ENCODE measurements at places on chromosomes 4 and X.

DNA sequence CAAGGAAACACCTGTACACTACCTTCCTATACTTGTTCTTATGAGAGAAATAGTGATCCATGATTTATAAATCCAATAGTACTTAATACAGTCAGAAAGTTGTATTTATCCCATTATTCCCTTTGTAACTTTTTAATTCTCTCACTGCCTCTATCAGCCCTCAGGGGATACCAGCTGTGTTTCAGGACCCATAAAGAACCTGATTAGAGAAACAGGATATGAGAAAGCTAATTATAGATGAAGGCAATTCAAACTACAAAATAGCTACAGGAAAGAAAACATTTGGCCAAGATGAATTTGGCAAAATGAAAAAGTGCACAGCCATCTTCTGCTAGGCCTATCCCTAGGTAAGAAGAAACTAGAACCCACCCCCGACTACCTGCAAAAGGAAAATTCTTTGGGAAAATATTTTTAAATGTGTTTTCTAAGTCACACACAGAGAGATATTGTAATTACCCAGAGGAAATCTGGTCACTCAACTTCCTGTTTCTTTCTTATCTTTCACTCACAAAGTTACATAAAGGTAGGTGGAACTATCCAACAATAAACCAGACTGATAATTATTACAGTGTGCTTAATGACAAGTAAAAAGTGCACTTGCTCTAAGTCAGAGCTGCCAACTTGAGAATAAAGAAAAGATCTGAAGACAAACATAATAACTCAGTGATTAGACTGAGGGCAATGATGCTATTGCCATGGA, 836.5 kb upstream of the HTR2C start:
- H3K36me3 ChIP-seq: no peaks in the 10 kb centered on the region
- no peaks in the 10 kb centered on the region for H3K27me3 ChIP-seq
- no peak for DNase-seq
- no peak overlapping the region for H3K27ac ChIP-seq
- no peak overlapping the region for H3K4me3 ChIP-seq

DNA sequence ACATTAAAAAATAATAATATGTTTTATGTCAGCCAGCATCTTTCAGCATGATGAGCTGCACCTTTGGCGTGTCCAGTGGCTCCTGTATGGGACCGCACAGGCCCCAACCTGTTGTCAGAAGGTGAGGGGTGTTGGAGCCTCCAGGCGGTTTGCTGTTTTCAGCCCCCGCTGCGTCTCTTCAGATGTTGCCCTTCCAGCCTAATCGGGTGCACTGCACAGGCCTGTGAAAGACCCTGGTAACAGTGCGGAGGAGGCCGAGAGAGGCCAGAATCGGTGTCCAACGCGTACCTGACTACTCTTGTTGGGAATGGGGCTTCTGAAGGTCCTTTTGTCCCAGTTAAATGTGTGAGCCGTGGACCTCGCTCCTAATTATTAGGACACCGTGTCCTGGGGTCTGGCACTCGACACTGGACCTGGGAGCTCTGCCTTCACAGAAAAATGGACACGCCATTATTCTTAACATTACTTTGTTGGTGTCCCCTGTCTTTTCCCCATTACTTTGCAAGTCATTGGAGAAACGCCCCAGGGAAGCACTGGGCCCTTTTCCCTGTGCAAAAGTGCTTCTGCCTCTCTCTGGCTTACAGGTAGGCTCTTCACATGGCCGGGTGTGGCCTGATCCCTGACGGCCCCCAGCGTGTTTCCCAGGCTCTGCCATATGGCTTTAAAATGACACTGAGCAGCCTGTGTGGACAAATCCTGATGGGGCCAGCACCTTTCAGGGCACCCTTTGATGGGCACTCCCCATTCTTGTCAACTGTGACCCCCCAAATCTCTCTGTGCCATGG, 51.2 kb downstream of the TBC1D14 start:
- no peaks in the 10 kb centered on the region for H3K27me3 ChIP-seq
- no peak overlapping the region for H3K27ac ChIP-seq

DNA sequence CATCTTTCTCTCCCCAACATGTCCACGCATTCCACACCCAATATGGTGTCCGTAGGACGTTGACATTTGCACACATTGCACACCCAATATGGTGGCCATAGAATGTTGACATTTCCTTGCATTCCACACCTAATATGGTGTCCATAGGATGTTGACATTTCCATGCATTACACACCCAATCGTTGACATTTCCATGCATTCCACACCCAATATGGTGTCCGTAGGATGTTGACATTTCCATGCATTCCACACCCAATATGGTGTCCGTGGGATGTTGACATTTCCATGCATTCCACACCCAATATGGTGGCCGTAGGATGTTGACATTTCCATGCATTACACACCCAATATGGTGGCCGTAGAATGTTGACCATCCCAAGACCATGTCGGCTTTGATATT, 88.4 kb upstream of the SHOX start:
- no peak overlapping the region for H3K4me3 ChIP-seq
- no peaks in the 10 kb centered on the region for H3K36me3 ChIP-seq
- no peak for DNase-seq

GRCh38 chrX:104913348-104913747, 307.1 kb downstream of the TEX13A start:
- H3K27ac ChIP-seq: no peak overlapping the region
- DNase-seq: no peak
- peaks cover 3% of the 10 kb centered on the region for H3K4me1 ChIP-seq
- no peaks in the 10 kb centered on the region for H3K36me3 ChIP-seq

- H3K4me3 ChIP-seq: no peak overlapping the region
- peaks cover 2% of the 10 kb centered on the region for H3K36me3 ChIP-seq
- no peak for DNase-seq
- no peak overlapping the region for H3K27ac ChIP-seq
- peaks cover 8% of the 10 kb centered on the region for H3K4me1 ChIP-seq
These were observed 722 bp downstream of the SLC10A7 start for GRCh38 chr4:146520896-146521540.

GRCh38 chrX:121114691-121115090, 67.3 kb downstream of the GLUD2 start:
- H3K4me1 ChIP-seq: no peaks in the 10 kb centered on the region
- DNase-seq: no peak
- H3K4me3 ChIP-seq: no peak overlapping the region
- no peaks in the 10 kb centered on the region for H3K27me3 ChIP-seq
- no peak overlapping the region for H3K27ac ChIP-seq
- no peaks in the 10 kb centered on the region for H3K36me3 ChIP-seq

DNA sequence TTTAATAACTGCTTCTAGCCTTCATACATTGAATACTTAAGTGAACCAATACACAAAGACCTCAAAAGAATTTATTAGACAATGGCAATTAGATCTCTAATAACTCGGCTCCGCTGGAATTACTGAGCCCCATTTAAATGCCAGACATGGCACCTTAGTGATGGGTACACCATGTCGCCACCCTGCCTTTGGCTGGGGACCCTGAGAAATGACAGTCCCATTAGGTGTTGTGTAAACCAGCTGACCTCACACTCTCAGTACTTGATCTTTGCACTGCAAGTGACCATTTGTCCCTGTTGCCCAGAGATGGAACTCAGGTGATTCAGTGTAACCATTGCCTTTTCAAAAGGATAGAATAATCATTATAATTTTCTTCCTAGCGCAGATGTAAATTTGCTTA, 144.6 kb upstream of the SMARCAD1 start:
- no peak overlapping the region for H3K27ac ChIP-seq
- H3K36me3 ChIP-seq: no peaks in the 10 kb centered on the region
- no peaks in the 10 kb centered on the region for H3K4me1 ChIP-seq
- H3K4me3 ChIP-seq: no peak overlapping the region
- DNase-seq: no peak

GRCh38 chr4:123522646-123523045, 126.1 kb downstream of the SPRY1 start:
- H3K4me1 ChIP-seq: peaks cover 1% of the 10 kb centered on the region
- no peaks in the 10 kb centered on the region for H3K27me3 ChIP-seq
- no peaks in the 10 kb centered on the region for H3K36me3 ChIP-seq
- no peak for DNase-seq
- H3K27ac ChIP-seq: no peak overlapping the region
- H3K4me3 ChIP-seq: no peak overlapping the region

DNA sequence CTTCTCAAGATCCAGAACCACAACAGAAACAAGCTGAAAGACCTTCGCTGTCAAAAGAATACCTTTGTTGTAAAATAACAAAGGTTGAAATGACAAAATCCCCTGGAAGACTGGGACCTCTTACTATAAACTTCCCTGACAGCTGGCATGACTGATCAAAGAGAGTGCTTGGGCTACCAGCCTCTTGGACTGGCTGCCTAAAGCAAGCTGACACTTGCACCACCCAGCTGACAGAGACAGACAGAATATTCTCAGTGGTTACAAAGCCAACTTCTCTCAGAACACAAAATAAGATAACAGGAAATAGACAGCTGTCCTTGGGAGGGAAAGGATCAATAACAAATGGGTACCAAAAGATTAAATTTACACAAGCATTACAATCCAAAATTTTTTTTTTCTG, 241.7 kb upstream of the SPOCK3 start:
- H3K36me3 ChIP-seq: no peaks in the 10 kb centered on the region
- H3K4me3 ChIP-seq: no peak overlapping the region
- no peaks in the 10 kb centered on the region for H3K27me3 ChIP-seq
- H3K4me1 ChIP-seq: no peaks in the 10 kb centered on the region
- H3K27ac ChIP-seq: no peak overlapping the region
- no peak for DNase-seq

GRCh38 chr4:187840814-187841213, 154.8 kb upstream of the ZFP42 start:
- H3K27me3 ChIP-seq: peaks cover 7% of the 10 kb centered on the region
- H3K36me3 ChIP-seq: no peaks in the 10 kb centered on the region
- no peak overlapping the region for H3K4me3 ChIP-seq
- H3K27ac ChIP-seq: no peak overlapping the region
- no peaks in the 10 kb centered on the region for H3K4me1 ChIP-seq
- DNase-seq: no peak

- DNase-seq: no peak
- H3K36me3 ChIP-seq: no peaks in the 10 kb centered on the region
- H3K4me3 ChIP-seq: no peak overlapping the region
- H3K27ac ChIP-seq: no peak overlapping the region
- H3K4me1 ChIP-seq: no peaks in the 10 kb centered on the region
These were observed 13.4 kb downstream of the P2RY10 start for GRCh38 chrX:78958419-78959116.

DNA sequence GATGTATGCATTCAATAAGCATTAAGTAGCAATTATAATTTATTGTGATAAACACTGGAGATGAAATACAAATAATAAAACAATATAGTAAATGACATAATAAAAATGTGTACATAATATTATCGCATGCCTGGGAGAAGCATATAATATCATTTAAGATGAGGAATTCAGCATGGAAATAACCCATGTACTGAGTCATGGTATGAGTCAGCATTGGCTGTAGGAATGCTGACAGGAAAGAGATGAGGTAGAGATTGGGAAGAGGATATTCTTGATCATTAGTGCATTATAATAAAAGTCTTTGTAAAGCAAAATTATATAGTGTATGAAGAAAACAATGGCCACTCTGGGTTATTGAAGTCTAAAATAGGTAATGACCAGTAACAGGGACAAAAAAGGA, 82.8 kb downstream of the MAGEB10 start:
- H3K4me1 ChIP-seq: no peaks in the 10 kb centered on the region
- no peak for DNase-seq
- H3K4me3 ChIP-seq: no peak overlapping the region
- H3K36me3 ChIP-seq: peaks cover 4% of the 10 kb centered on the region
- no peaks in the 10 kb centered on the region for H3K27me3 ChIP-seq
- H3K27ac ChIP-seq: no peak overlapping the region

DNA sequence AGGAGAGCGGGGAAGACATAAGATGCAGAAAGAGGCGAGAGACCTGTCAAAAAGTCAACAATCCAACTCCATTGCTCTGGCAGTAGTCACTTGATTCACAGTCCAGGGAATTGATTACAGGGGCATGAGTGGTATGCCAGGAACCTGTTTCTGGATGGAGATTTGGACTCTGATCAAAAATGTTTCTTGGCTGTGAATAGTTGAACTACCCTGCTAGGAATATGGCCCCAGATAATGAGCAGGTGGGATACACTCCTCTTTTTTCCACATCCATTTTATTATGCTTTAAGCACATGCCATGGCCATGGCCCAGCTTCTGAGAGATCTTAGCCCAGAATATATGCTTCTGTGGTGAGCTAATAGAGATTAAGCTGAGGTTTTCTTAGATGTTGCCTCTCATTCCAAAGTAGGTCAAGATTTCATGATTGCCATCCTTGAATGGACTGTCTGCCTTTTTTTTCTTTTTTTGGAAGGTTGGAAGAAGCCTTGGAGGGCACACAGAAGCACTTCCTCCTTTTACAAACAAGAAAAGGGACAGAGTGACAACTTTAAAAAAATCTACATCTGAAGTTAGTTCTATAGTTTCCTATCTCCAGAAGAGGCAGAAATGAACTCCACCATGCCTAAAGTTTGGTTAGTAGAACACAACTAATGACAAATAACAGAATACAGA, 121.9 kb downstream of the KIT start:
- H3K4me1 ChIP-seq: peaks cover 5% of the 10 kb centered on the region
- no peak overlapping the region for H3K4me3 ChIP-seq
- no peak for DNase-seq
- no peaks in the 10 kb centered on the region for H3K36me3 ChIP-seq
- H3K27me3 ChIP-seq: peaks cover 2% of the 10 kb centered on the region

DNA sequence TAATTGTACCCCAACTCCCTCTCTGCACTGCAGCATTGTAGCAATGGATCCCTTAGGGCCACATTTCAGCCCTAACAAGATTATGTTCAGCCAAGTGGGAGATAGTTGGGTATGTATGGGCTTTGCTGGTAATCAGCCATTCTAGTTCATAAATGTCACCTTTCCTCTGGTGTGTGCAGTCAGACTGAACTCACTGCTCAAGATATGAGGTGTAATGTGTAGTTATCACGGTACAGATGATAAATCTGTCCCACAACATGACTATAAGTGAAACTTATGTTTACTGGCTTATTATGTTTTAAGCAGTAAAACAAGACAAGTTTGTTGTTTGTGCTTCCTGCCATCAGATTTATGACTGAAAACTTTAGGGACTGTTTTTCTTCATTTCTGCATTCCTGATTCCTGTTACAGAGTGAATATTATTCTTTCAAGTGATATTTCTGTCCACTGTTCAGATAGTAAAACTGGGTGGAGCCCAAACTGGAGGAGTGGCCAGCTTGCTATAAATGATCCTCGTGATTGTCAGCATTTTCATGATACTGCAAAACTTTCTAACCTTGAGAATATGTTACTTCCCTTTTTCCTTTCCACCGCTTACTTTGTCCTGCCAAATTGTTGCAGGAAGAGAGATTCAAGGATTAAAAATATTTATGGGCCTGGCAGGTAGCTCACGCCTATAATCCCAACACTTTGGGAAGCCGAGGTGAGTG, 44.9 kb downstream of the ANAPC4 start:
- H3K36me3 ChIP-seq: peaks cover 6% of the 10 kb centered on the region
- no peak overlapping the region for H3K4me3 ChIP-seq
- no peaks in the 10 kb centered on the region for H3K27me3 ChIP-seq

- no peak overlapping the region for H3K4me3 ChIP-seq
- no peaks in the 10 kb centered on the region for H3K27me3 ChIP-seq
- peaks cover 15% of the 10 kb centered on the region for H3K4me1 ChIP-seq
- DNase-seq: no peak
- peak overlapping the region; percentile 64 for H3K27ac ChIP-seq
These were observed 15.7 kb downstream of the PRKX start for GRCh38 chrX:3697701-3698279.
